ENCODE measurements at places on chromosomes 3 and 15.
A peak's percentile ranks its signal among the peaks of the same experiment; 100 is the strongest.

DNA sequence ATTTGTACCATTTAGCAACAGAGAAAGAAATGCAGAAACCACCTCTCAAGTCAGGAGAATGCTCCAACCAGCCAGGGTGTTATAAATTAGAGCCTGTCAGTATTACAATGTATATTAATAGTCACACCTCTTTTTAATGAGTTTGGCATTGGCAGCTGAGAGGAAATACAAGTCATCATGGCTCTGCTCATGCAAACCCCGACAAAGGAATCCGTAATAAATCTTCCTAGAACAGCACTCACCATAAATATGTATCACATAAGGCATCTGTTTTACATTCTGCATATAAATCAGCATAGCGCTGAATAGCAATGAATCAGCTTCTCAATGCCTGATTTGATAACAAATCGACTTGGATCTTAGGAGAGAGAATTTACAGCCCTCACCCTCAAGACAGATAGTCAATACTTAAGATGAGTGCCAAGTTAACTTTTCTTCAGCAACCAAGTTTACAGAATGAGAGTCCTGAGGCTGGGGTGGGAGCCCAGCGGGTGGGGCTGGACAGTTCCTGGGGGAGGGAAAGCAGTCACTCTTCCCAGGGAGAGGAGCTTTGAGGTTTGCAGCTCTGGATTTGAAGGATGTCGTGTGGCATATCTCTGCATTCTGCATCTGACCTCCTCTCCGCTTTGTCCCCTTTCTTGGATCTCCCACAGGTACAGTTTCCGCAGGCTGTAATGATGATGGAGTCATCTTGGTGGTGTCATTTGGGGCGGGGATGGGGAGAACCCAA, 1034.4 kb upstream of the NR2F2 start:
- DNase-seq = no peak

DNA sequence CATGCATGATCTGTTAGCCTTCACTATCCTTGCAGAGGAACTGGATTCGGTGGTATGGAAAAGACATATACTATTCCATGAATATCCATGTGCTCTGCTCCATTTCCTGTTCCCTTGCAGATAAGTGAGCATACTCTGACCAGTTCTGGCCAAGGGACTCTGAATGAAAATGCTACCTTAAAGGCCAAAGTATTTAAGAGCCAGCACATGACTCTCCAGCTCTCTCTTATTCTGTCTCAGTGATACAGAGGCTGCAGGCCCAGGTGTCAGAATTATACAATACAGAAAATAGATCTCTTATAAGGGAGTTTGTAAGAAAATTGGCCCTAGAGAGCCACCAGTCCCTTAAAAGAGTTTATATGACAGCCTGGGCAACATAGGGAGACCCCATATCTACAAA, 779.7 kb upstream of the CFAP20DC start:
- no peak for DNase-seq

GRCh38 chr15:40108061-40108854, 421 bp downstream of the BMF start:
- peak; percentile 63 for DNase-seq

DNA sequence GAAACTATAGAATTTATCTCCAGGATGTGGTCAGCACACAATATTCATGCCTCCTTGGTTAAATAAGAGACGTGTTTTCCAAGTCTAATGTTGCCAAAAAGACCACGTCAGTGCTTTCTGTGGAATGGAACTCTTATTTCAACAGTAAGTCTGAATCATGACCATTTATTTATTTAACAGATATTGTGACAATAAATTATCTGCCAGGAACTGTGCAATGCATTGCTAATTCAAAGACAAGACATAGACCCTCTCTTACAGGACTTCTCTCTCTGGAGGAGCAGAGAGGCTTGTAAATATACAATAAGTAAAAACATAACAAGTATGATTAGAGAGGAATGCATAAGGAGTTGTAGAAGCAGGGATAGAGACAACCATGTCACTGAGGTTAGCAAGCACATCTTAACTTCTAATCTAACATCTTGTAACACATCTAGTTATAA, 227.5 kb downstream of the DTWD1 start:
- DNase-seq = no peak

DNA sequence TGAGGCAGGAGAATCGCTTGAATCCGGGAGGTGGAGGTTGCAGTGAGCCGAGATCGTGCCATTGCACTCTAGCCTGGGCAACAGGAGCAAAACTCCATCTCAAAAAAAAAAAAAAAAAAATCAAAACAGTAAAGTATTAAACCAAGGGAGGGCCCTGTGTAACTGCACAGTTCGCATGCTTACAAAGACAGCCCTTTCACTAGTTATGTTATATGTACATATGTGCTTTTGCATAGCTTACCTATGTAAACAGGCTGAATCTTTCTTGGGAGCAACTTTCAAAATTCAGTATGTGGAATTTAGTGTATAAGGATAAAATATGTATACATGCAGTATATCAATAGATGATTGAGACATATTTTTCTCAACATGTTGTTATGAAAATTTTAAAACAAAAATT, 16.1 kb upstream of the SLMAP start:
- DNase-seq = no peak

- no peak for DNase-seq
Observed at GRCh38 chr15:62598217-62598616, 433.1 kb upstream of the C2CD4B start.

GRCh38 chr3:37375184-37376127, 201.1 kb upstream of the LRRFIP2 start:
- DNase-seq = no peak

- DNase-seq = no peak
Observed at GRCh38 chr3:10371789-10372188, 50.9 kb upstream of the SEC13 start.
